ENCODE measurements at places on chromosomes 7 and 10.

DNA sequence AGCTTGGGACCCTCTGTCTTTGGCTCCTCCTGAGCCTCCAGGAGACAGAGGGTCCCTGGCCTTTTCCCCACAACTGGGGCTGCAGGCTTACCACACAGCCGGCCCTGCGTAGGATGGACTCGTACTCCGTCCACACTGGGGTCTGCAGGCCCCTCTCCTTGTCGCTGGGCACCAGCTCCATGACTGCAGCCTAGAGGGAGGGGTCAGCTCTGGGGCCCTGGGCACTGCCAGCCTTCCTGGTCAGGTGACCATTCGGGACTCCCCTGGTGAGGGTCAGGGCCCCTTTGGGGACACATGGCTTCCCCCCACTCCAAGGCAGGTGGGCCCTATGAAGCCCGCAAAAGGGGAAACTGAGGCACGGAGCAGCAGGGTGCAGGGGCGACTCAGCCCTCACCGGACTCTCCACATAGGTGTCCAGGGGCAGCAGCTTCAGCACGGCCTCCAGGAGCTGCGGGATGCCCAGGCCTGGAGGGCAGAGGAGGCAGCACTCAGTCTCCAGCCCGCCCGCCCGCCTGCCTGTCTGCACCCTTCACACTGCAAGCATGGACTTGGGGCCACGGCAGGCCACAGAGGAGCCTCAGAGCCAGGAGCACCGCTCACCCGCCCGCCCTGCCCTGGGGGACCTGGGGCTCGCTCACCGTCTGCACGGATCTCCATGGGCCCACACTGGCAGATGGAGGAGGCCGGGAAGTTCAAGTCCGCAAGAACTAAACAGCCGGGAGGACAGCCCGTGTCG, 1.1 kb downstream of the FUOM start:
- no peak for DNase-seq

- no peak for DNase-seq
Measured at GRCh38 chr10:79282388-79282787, 64.9 kb upstream of the PPIF start.

- no peak for DNase-seq
Measured at GRCh38 chr10:30826679-30827078, 197.1 kb upstream of the LYZL2 start.

DNA sequence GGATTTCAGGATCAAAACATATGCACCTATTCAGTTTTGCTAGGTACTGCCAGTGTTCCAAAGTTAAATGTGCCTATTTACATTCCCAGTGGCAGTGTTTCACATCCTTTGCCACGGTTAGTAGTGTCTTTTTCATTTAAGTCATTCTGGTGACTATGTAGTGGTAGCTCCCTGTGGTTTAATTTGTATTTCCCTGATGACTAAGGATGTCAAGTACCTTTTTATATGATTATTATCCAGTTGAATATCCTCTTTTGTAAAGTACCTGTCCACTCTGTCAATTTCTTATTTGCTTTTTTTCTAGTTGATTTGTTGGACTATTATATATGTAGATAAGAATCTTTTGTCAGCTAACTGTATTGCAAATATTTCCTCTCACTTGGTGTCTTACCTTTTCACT, 45.1 kb downstream of the TMEM60 start:
- no peak for DNase-seq

GRCh38 chr10:55820071-55820470, 541.0 kb downstream of the ZWINT start:
- DNase-seq: no peak

GRCh38 chr7:72187179-72187578, 225.0 kb downstream of the CALN1 start:
- DNase-seq: no peak

DNA sequence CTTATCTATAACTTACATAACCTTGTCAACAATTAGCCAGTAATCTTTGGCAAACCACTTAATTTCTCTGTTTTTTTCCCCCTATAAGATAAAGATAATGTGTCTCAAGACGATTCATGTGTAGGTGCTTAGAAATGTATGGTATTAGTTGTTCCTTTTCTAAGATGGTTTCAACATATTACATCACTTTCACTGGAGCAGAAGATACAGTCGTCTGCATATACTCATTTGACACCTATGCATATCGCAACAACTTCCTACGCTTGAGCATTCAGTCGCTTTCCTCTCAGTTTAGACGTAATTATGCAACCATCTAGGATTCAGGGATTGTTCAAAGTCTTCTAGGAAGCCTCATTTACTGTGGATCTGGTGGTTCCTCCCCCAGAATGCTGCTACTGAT, 396.7 kb downstream of the PHTF2 start:
- DNase-seq: no peak

DNA sequence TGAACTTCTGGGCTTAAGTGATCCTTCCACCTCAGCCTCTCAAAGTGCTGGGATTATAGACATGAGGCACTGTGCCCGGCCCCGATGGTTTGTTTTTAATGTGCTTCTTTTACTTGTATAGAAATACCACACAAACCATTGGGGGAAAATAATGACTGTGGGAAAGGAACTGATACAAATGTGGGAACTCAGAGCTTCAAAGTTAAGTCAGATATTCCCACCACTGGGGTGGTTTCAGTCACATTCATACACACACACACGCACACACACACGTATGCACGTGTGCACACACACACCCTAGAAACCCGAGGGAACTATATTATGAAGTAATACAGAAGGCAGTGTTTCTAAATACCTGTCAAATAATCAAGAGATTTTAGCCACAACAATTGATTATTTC, 17.0 kb downstream of the CPA4 start:
- no peak for DNase-seq
